ENCODE measurements at places on chromosomes 2 and 18. TPM values are rescaled to one million over a fixed set of nuclear protein-coding genes. Genes with fewer than 3 reads are reported as not detected.

The PGAP1 gene
- 4.9 TPM for total RNA-seq

- no peaks in the 10 kb centered on the region for H3K27me3 ChIP-seq
- H3K4me1 ChIP-seq: peaks cover 13% of the 10 kb centered on the region
- DNase-seq: no peak
Measured at GRCh38 chr2:24543252-24543651, 52.2 kb downstream of the NCOA1 start.

GRCh38 chr2:20625491-20626391, 25.2 kb downstream of the HS1BP3 start:
- no peak overlapping the region for H3K27ac ChIP-seq
- peaks cover 39% of the 10 kb centered on the region for H3K36me3 ChIP-seq
- no peak for DNase-seq
- H3K4me3 ChIP-seq: no peak overlapping the region
- no peaks in the 10 kb centered on the region for H3K27me3 ChIP-seq

The PLEKHM3 gene
- total RNA-seq: 26.3 TPM

The ABCG8 gene
- total RNA-seq: not detected

- H3K4me1 ChIP-seq: no peaks in the 10 kb centered on the region
- H3K4me3 ChIP-seq: no peak overlapping the region
- H3K27ac ChIP-seq: no peak overlapping the region
- no peaks in the 10 kb centered on the region for H3K27me3 ChIP-seq
- no peaks in the 10 kb centered on the region for H3K36me3 ChIP-seq
Measured at GRCh38 chr18:52007105-52007504, 332.9 kb upstream of the DCC start.

DNA sequence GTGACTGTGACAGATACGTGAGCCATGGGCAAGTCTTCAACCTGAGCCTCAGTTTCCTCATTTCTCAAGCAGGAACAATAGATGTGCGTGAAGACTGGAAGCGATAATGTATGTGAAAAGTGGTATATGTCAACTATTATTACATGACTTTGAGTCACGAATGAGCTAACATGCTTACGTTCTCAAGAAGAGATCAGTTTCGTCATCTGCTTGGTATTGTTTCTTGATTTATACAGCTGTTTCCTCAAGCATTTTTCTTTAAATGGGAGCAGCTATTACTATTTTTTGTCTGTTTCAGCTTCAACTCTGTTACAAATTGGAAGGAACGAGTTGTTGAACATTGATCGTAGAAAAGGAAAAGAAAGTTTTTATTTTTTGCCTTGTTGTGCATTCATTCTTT, 48.5 kb upstream of the THOC1 start:
- H3K36me3 ChIP-seq: no peaks in the 10 kb centered on the region
- no peak overlapping the region for H3K4me3 ChIP-seq
- H3K27ac ChIP-seq: no peak overlapping the region

DNA sequence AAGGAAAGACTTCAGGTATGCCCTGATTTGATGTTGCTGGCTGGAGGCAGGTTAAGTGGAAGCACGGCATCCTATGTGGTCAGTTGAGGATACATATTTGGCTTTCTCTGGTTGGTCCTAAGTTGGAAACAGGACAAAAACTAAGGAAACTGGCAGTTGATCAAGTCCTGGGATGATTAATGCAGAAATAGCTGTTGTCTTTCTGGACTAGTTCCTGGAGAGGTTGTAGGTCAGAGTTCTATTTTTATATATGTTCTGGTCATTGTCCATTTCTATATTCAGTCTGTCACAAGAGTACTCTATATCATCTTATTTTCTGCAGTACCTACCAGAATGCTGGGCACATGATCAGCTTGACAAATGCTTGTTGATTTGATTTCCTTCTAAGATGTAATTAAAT, 4.0 kb upstream of the SLC35F5 start:
- H3K36me3 ChIP-seq: no peaks in the 10 kb centered on the region
- DNase-seq: no peak
- no peaks in the 10 kb centered on the region for H3K27me3 ChIP-seq
- H3K4me3 ChIP-seq: no peak overlapping the region
- peaks cover 7% of the 10 kb centered on the region for H3K4me1 ChIP-seq

DNA sequence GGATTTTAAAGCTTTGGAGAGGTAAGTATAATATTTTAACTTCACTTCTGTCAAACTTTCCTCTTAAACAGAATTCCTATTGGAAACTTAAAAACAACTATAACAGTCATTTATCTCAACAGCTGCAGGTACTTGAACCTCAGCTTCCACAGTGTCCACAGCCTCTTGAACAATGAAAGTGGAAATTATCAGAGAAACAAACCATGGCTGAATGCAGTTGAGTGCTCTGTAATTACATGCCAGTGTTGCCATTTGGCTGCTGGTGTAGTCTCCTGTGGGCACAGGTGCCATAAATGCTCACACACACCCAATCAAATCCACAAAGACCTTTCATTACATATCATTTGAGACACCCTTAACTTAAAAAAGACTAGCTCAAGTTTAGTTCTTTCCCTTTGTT, 125.1 kb downstream of the CPS1 start:
- H3K4me3 ChIP-seq: no peak overlapping the region
- H3K36me3 ChIP-seq: no peaks in the 10 kb centered on the region
- no peaks in the 10 kb centered on the region for H3K27me3 ChIP-seq
- DNase-seq: no peak
- H3K27ac ChIP-seq: no peak overlapping the region

DNA sequence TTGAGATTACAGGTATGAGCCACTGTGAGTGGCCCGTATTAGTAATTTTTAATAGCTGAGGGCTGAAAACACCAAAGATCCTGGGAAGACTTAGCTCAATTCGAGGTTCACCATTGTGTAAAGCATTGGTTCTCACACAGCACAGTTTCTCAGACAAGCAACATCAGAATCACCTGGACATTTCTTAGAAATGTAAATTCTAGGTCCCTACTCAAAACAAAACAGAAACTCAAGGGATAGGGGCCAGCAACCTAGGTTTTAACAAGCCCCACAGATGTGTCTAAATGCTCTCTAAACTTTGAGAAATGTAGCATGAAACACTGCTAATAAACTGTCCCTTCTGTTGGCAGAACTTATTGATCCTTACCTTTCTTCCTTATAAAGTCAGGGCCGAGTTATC, 681.2 kb downstream of the RNF144A start:
- no peak for DNase-seq
- no peaks in the 10 kb centered on the region for H3K4me1 ChIP-seq
- H3K27ac ChIP-seq: no peak overlapping the region
- H3K36me3 ChIP-seq: no peaks in the 10 kb centered on the region

- H3K4me3 ChIP-seq: no peak overlapping the region
- H3K4me1 ChIP-seq: peaks cover 4% of the 10 kb centered on the region
- peaks cover 39% of the 10 kb centered on the region for H3K36me3 ChIP-seq
- no peak overlapping the region for H3K27ac ChIP-seq
- no peaks in the 10 kb centered on the region for H3K27me3 ChIP-seq
Measured at GRCh38 chr18:49479381-49480137, 7.5 kb downstream of the C18orf32 start.

GRCh38 chr2:28319118-28320008, 73.3 kb upstream of the FOSL2 start:
- H3K4me3 ChIP-seq: no peak overlapping the region
- no peak for DNase-seq
- no peaks in the 10 kb centered on the region for H3K4me1 ChIP-seq
- H3K27ac ChIP-seq: no peak overlapping the region
- H3K36me3 ChIP-seq: no peaks in the 10 kb centered on the region
- no peaks in the 10 kb centered on the region for H3K27me3 ChIP-seq

- H3K27me3 ChIP-seq: no peaks in the 10 kb centered on the region
- no peak overlapping the region for H3K27ac ChIP-seq
- DNase-seq: no peak
- H3K36me3 ChIP-seq: peaks cover 28% of the 10 kb centered on the region
- peaks cover 16% of the 10 kb centered on the region for H3K4me1 ChIP-seq
Measured at GRCh38 chr2:241267249-241268067, 48.0 kb downstream of the HDLBP start.

GRCh38 chr2:172311921-172312345, 115.5 kb upstream of the ITGA6 start:
- H3K36me3 ChIP-seq: no peaks in the 10 kb centered on the region
- no peak overlapping the region for H3K27ac ChIP-seq
- H3K4me1 ChIP-seq: no peaks in the 10 kb centered on the region

- no peak overlapping the region for H3K27ac ChIP-seq
- H3K4me1 ChIP-seq: no peaks in the 10 kb centered on the region
- DNase-seq: no peak
- no peak overlapping the region for H3K4me3 ChIP-seq
Measured at GRCh38 chr2:12340164-12340563, 376.6 kb upstream of the TRIB2 start.

The CCBE1 gene
- total RNA-seq: not detected

DNA sequence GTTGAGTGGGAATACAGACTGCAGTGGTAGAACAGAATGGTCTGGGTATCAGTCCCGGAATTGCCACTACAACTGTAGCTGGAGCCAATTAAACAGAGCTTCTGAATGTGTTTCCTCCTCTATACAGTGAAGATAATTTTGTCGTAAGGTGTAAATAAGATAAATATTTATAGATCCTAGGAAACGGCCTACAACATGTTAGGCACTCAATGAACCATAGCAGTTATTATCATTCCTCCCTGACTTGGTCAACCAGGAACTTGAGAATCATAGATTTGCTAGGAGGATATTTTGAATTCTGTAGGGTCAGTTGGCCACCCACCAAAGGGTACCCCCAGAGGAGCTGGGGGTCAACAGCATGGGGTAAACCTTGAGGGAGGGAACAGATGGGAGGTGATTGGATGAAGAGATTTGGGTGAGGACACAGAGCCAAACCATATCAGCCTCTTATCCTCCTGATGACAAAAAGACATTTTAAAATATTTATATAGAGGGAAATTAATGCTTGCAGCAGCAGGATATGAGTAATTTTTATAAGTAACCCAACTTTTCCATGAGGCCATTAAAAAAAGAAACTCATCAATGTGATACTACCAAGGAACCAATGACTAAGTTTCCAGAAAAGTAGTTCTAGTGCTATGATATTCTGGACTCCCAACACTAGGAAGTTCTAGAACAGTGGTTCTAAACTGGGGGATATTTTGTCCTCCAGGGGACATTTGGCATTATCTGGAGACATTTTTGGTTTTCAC, 4.0 kb downstream of the DHRS9 start:
- no peak for DNase-seq
- H3K4me3 ChIP-seq: no peak overlapping the region
- no peaks in the 10 kb centered on the region for H3K27me3 ChIP-seq
- H3K36me3 ChIP-seq: no peaks in the 10 kb centered on the region

The CFC1 gene
- total RNA-seq: not detected

The TUBA4B gene
- total RNA-seq: not detected

DNA sequence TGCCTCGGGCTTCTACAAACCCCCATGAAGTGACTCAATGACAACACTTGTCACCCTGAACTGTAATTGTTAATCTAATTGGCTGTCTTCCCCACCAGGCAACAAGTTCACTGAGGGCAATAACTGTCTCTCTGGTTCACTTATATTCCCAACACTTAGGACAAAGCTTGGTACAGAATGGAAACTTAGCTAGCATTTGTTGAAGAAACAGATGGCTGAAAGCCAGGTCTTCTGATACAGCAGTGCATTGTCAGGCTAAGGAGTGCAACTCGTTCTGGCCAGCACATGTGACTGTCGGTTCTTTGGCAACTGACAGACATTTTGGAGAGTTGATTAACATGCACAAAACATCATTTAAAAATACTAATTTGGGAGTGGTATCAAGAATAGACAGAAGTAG, 14.6 kb upstream of the DNAJC27 start:
- H3K36me3 ChIP-seq: no peaks in the 10 kb centered on the region
- H3K27me3 ChIP-seq: no peaks in the 10 kb centered on the region
- H3K4me3 ChIP-seq: no peak overlapping the region
- DNase-seq: no peak

- no peaks in the 10 kb centered on the region for H3K36me3 ChIP-seq
- H3K27ac ChIP-seq: no peak overlapping the region
- H3K4me3 ChIP-seq: no peak overlapping the region
- H3K4me1 ChIP-seq: no peaks in the 10 kb centered on the region
- H3K27me3 ChIP-seq: no peaks in the 10 kb centered on the region
Measured at GRCh38 chr2:215104226-215104625, 34.2 kb downstream of the ABCA12 start.

- H3K36me3 ChIP-seq: no peaks in the 10 kb centered on the region
- no peak overlapping the region for H3K4me3 ChIP-seq
- no peak overlapping the region for H3K27ac ChIP-seq
- H3K4me1 ChIP-seq: peaks cover 65% of the 10 kb centered on the region
Measured at GRCh38 chr18:76388261-76388660, 106.8 kb downstream of the ZNF516 start.

The ALKAL2 gene
- 1.1 TPM for total RNA-seq

All from natural killer cell (primary cell).